ENCODE measurements at places on chromosomes 16 and 17. TPM values are rescaled to one million over a fixed set of nuclear protein-coding genes. Genes with fewer than 3 reads are reported as not detected.

Gene KRT12
- total RNA-seq, result 0.10 TPM

Gene RCVRN
- 0.10 TPM for total RNA-seq

Gene KDM8
- 1.7 TPM for total RNA-seq

Gene SLC35G6
- not detected for total RNA-seq

Gene ASPA
- total RNA-seq, result 5.5 TPM

Gene MLKL
- total RNA-seq, result 3.9 TPM

Gene SLFN13
- total RNA-seq, result 3.6 TPM

Gene CDH13
- 28.9 TPM for total RNA-seq

Gene PSMC3IP
- 3.2 TPM for total RNA-seq

Gene GLG1
- total RNA-seq, result 104 TPM

Gene NPIPB2
- 10.7 TPM for total RNA-seq

Data from skin of body (tissue), 3 donors.